ENCODE measurements at places on chromosomes 1 and 21. TPM values are rescaled to one million over a fixed set of nuclear protein-coding genes. Genes with fewer than 3 reads are reported as not detected.
A peak's percentile ranks its signal among the peaks of the same experiment; 100 is the strongest.

- H3K27me3 ChIP-seq: no peaks in the 10 kb centered on the region
- no peaks in the 10 kb centered on the region for H3K36me3 ChIP-seq
- H3K4me1 ChIP-seq: no peaks in the 10 kb centered on the region
- peak overlapping the region; percentile 66 for H3K27ac ChIP-seq
- DNase-seq: peak; percentile 92
These were observed 2.1 kb downstream of the VCAM1 start for GRCh38 chr1:100721526-100722207.

Gene TOR3A
- 10.3 TPM for total RNA-seq

GRCh38 chr1:31576201-31576669 lies at the start of gene TINAGL1:
TSS of gene TINAGL1 (plus strand) at chr1:31576515. CDS start at chr1:31577149, 634 bp downstream.
- H3K27me3 ChIP-seq: peaks cover 21% of the 10 kb centered on the region
- no peaks in the 10 kb centered on the region for H3K36me3 ChIP-seq
- no peak for DNase-seq
- H3K4me3 ChIP-seq: peak within 1 kb of the TSS; percentile 46

Gene PBX1
- total RNA-seq: 42.7 TPM

GRCh38 chr21:43369124-43369523 lies 57.8 kb downstream of the SIK1 start:
- DNase-seq: peak; percentile 59
- no peak overlapping the region for H3K4me3 ChIP-seq
- peaks cover 64% of the 10 kb centered on the region for H3K4me1 ChIP-seq
- H3K27ac ChIP-seq: no peak overlapping the region
- peaks cover 4% of the 10 kb centered on the region for H3K27me3 ChIP-seq
- no peaks in the 10 kb centered on the region for H3K36me3 ChIP-seq

- DNase-seq: no peak
- no peaks in the 10 kb centered on the region for H3K27me3 ChIP-seq
- H3K4me1 ChIP-seq: no peaks in the 10 kb centered on the region
- H3K4me3 ChIP-seq: no peak overlapping the region
- H3K36me3 ChIP-seq: peaks cover 42% of the 10 kb centered on the region
These were observed 9.0 kb downstream of the COX20 start for GRCh38 chr1:244844155-244845121.

Gene AADACL3
- not detected for total RNA-seq

GRCh38 chr21:33266050-33266788 lies at the start of gene IL10RB:
TSS of gene IL10RB (plus strand) at chr21:33266367. CDS start at chr21:33266466, 99 bp downstream.
- peaks cover 33% of the 10 kb centered on the region for H3K36me3 ChIP-seq
- H3K4me3 ChIP-seq: peak within 1 kb of the TSS; percentile 91
- H3K4me1 ChIP-seq: peaks cover 13% of the 10 kb centered on the region
- DNase-seq: peak; percentile 87

Gene COL6A1
- total RNA-seq: 292 TPM

DNA sequence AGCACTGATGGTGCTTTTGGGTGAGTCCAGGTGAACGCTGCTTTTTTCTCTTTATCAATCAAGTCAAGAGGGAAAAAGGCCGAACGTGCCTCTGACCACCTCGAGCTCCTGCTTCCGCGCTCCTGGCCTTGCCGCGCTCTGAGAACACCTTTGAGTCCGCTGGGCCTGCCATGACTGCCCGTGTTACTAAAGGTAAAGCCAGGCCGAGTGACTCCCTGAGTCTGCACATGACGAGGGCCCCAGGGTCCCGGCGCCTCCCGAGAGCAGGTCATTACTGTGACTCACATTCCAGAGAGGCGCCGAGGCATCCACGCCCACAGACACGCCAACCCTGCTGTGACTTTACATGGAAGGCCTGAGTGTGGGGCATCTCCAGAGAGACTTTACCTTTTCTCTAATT lies 11.1 kb downstream of the POFUT2 start:
- H3K4me1 ChIP-seq: peaks cover 10% of the 10 kb centered on the region
- H3K27ac ChIP-seq: no peak overlapping the region
- H3K4me3 ChIP-seq: no peak overlapping the region
- H3K27me3 ChIP-seq: no peaks in the 10 kb centered on the region

Gene SAMSN1
- 2.2 TPM for total RNA-seq

GRCh38 chr1:56446531-56447098 lies 132.7 kb downstream of the PLPP3 start:
- no peak overlapping the region for H3K27ac ChIP-seq
- H3K36me3 ChIP-seq: no peaks in the 10 kb centered on the region
- peaks cover 13% of the 10 kb centered on the region for H3K4me1 ChIP-seq
- H3K27me3 ChIP-seq: no peaks in the 10 kb centered on the region
- peak; percentile 52 for DNase-seq
- H3K4me3 ChIP-seq: no peak overlapping the region

- no peaks in the 10 kb centered on the region for H3K36me3 ChIP-seq
- peaks cover 32% of the 10 kb centered on the region for H3K4me1 ChIP-seq
- DNase-seq: no peak
- no peak overlapping the region for H3K4me3 ChIP-seq
- H3K27me3 ChIP-seq: peaks cover 21% of the 10 kb centered on the region
These were observed 1.5 kb upstream of the TINAGL1 start for GRCh38 chr1:31574749-31575368.

GRCh38 chr1:31815752-31816500 lies at the start of gene SPOCD1:
TSS of gene SPOCD1 (minus strand) at chr1:31816022. CDS start at chr1:31815333, 689 bp downstream.
- H3K4me3 ChIP-seq: no peak within 1 kb of the TSS
- peak; percentile 55 for DNase-seq
- peaks cover 2% of the 10 kb centered on the region for H3K4me1 ChIP-seq

GRCh38 chr1:171310661-171311087 lies 3.3 kb upstream of the FMO4 start:
- H3K4me1 ChIP-seq: no peaks in the 10 kb centered on the region
- no peak overlapping the region for H3K4me3 ChIP-seq
- DNase-seq: no peak
- no peak overlapping the region for H3K27ac ChIP-seq
- H3K27me3 ChIP-seq: no peaks in the 10 kb centered on the region

GRCh38 chr1:119308130-119308700 lies 60.4 kb upstream of the HAO2 start:
- DNase-seq: peak; percentile 22
- H3K4me1 ChIP-seq: peaks cover 7% of the 10 kb centered on the region
- H3K27me3 ChIP-seq: no peaks in the 10 kb centered on the region
- H3K27ac ChIP-seq: no peak overlapping the region
- H3K36me3 ChIP-seq: no peaks in the 10 kb centered on the region

- DNase-seq: no peak
- H3K27ac ChIP-seq: no peak overlapping the region
- H3K36me3 ChIP-seq: no peaks in the 10 kb centered on the region
These were observed 22.5 kb downstream of the TENT5C start for GRCh38 chr1:117628343-117628742.

Gene UQCRHL
- total RNA-seq: 8.6 TPM

GRCh38 chr1:23354245-23354644 lies 10.2 kb upstream of the HNRNPR start:
- DNase-seq: no peak
- H3K36me3 ChIP-seq: no peaks in the 10 kb centered on the region
- no peak overlapping the region for H3K4me3 ChIP-seq
- H3K4me1 ChIP-seq: peaks cover 16% of the 10 kb centered on the region
- H3K27ac ChIP-seq: no peak overlapping the region

Gene TDRD5
- under 0.01 TPM for total RNA-seq

- H3K4me3 ChIP-seq: no peak overlapping the region
- peak overlapping the region; percentile 1 for H3K27ac ChIP-seq
- peaks cover 20% of the 10 kb centered on the region for H3K4me1 ChIP-seq
- peak; percentile 86 for DNase-seq
These were observed 5.5 kb upstream of the MTMR11 start for GRCh38 chr1:149942207-149942606.

DNA sequence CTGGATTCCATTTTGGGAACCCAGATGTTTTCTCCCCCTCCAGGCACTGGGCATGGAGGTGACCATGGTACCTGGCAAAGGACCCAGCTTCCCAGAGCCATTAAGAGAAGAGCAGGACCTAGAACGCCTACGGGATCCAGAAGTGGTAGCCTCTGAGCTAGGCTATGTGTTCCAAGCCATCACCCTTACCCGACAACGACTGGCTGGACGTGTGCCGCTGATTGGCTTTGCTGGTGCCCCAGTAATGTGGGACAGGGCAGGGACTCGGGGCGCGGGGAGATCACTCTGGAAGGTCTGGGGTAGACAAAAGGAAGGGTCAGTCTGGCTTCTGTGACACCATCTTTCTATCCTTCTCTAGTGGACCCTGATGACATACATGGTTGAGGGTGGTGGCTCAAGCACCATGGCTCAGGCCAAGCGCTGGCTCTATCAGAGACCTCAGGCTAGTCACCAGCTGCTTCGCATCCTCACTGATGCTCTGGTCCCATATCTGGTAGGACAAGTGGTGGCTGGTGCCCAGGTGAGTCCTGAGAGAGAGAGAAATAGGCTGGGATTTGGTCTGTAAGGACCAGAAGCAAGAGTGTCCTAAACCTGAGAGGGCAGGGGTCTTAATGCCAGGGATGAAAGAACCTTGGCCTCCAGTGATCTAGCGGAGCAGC lies 1.6 kb downstream of the UROD start:
- H3K27ac ChIP-seq: no peak overlapping the region
- no peak for DNase-seq
- peaks cover 42% of the 10 kb centered on the region for H3K4me1 ChIP-seq

GRCh38 chr21:26164311-26164710 lies 6.3 kb downstream of the APP start:
- no peak for DNase-seq
- H3K4me3 ChIP-seq: no peak overlapping the region
- no peaks in the 10 kb centered on the region for H3K27me3 ChIP-seq
- no peak overlapping the region for H3K27ac ChIP-seq
- peaks cover 5% of the 10 kb centered on the region for H3K4me1 ChIP-seq

Gene CLCA1
- total RNA-seq: not detected

Gene CYP2J2
- total RNA-seq: 50.6 TPM

DNA sequence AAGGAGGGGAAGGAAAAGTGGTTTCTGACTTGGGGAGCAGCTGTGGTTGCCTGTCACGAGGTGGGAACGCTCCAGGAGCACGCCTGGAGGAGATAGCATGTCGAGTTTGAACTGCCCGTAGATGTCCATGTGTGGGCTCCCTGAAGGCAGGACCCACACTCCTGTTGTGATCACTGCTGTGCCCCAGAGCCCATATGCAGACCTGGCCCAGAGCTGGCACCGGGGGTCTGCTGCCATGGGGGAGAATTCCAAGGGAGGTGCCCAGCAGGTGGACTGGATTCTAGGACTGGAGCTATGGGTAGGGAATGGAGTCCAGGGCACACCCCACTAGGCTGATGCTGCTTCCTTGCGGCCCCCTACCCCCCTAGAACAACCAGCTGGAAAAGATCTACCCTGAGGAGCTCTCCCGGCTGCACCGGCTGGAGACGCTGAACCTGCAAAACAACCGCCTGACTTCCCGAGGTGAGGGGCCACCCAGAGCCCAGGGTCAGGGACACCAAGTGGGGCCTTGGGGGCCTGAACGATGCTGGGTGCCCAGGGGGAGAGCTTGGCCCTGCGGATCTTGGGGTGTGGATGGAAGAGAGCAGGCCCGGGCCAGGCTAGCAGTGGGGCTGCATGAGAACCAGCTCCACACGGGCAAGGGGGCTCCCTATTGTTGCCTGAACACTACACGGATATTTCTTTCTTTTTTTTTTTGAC lies 9.3 kb downstream of the PODN start:
- H3K27me3 ChIP-seq: no peaks in the 10 kb centered on the region
- peaks cover 24% of the 10 kb centered on the region for H3K4me1 ChIP-seq
- H3K36me3 ChIP-seq: peaks cover 2% of the 10 kb centered on the region
- H3K4me3 ChIP-seq: no peak overlapping the region
- H3K27ac ChIP-seq: no peak overlapping the region

DNA sequence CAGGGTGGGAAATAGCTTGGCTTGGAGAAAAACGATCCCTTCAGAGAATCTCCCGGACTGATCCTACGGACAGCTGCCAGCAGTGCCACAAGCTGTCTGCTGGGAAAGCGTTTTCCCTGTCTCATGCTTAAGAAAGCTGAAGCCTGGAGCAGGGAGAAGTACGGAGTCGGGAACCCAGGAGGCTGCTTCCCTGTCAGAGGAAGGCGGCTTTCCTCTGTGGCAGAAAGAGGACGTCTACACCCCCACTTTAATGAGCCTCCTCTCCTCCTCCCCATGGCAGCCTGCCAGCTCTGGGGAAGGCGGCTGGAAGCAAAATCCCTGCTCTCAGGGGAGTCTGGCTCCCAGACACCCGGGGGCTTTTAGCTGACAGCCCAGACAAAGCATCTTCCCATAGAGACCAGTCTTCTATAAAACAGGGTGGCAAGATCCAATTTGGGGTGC lies 7.3 kb downstream of the KIF21B start:
- no peak overlapping the region for H3K4me3 ChIP-seq
- peaks cover 32% of the 10 kb centered on the region for H3K27me3 ChIP-seq
- peak; percentile 68 for DNase-seq
- H3K36me3 ChIP-seq: no peaks in the 10 kb centered on the region
- peak overlapping the region; percentile 21 for H3K27ac ChIP-seq

DNA sequence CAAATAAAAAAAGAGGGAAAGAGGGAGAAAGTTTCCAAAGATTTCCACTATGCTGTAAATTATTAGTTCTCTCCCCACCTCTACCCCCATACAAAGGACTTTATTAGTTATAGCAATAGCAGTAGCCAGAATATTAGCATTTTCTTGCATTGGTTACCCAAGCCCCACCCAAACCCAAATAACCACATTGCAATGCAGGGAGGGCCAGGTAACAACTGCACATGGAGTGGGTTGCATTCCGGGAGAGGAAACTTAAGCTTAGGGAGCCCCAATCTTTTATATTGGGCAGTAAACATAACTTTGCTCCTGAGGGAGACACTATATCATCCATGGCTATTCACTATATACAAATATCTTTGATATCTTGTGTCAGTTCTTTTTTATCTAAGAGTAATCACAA lies 6.0 kb downstream of the ADIPOR1 start:
- H3K27me3 ChIP-seq: no peaks in the 10 kb centered on the region
- DNase-seq: no peak
- H3K4me1 ChIP-seq: peaks cover 5% of the 10 kb centered on the region
- H3K27ac ChIP-seq: peak overlapping the region; percentile 75
- H3K4me3 ChIP-seq: no peak overlapping the region
- peaks cover 34% of the 10 kb centered on the region for H3K36me3 ChIP-seq

- no peak overlapping the region for H3K27ac ChIP-seq
These were observed 53.0 kb upstream of the AKT3 start for GRCh38 chr1:243903041-243903440.

GRCh38 chr1:241495741-241496140 lies 23.8 kb downstream of the FH start:
- no peak overlapping the region for H3K4me3 ChIP-seq
- no peaks in the 10 kb centered on the region for H3K27me3 ChIP-seq
- H3K27ac ChIP-seq: no peak overlapping the region
- H3K4me1 ChIP-seq: no peaks in the 10 kb centered on the region
- peaks cover 28% of the 10 kb centered on the region for H3K36me3 ChIP-seq

DNA sequence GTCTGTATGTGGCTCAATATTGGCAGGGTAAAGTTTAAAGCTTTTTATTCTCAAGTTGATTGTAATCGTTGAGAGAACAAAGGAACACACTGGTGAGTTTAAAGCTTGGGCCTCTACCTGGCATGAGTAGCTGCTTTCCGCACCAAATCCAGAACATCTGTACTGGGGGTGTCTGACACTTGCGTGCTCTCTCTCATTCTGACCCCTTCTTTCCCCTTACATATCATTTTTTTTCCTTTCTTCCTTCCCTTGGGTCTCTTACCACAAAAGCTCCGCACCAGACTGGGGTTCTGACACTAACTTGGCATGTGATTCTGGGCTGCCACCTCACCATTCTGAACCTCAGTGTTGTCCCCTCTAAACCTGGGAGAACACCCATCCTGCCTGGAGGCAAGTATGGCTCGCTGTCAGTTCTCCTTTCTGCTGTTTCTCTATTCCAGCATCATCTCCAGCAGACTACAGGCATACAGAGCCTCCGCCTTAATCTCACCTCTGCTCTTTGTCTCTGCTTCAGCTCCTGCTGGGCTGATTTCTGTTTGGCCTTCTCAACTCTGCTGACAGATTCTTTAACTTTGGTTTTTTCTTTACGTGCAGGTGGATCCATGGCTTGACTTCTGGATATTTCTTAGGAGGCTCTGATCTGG lies 859 bp upstream of the ERMAP start:
- no peaks in the 10 kb centered on the region for H3K27me3 ChIP-seq
- H3K4me1 ChIP-seq: peaks cover 7% of the 10 kb centered on the region
- peaks cover 6% of the 10 kb centered on the region for H3K36me3 ChIP-seq
- peak overlapping the region; percentile 62 for H3K4me3 ChIP-seq

Gene UHMK1
- 23.1 TPM for total RNA-seq

Gene THEMIS2
- total RNA-seq: 3.1 TPM

All from muscle of leg (tissue), 16 donors.